ENCODE measurements at places on chromosomes 16 and 17.

DNA sequence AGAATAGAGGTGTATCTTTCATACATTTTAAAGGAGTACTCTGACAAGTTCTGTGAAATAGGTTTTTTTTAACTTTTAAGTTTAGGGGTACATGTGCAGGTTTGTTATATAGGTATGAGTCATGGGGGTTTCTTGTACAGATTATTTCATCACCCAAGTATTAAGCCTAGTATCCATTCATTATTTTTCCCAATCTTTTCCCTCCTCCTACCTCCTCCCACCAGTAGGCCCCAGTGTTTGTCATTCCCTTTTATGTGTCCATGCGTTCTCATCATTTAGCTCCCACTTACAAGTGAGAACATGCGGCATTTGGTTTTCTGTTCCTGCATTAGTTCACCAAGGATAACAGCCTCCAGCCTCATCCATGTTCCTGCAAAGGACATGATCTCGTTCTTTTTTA lies 175.5 kb downstream of the CYB561 start:
- no peak for DNase-seq

DNA sequence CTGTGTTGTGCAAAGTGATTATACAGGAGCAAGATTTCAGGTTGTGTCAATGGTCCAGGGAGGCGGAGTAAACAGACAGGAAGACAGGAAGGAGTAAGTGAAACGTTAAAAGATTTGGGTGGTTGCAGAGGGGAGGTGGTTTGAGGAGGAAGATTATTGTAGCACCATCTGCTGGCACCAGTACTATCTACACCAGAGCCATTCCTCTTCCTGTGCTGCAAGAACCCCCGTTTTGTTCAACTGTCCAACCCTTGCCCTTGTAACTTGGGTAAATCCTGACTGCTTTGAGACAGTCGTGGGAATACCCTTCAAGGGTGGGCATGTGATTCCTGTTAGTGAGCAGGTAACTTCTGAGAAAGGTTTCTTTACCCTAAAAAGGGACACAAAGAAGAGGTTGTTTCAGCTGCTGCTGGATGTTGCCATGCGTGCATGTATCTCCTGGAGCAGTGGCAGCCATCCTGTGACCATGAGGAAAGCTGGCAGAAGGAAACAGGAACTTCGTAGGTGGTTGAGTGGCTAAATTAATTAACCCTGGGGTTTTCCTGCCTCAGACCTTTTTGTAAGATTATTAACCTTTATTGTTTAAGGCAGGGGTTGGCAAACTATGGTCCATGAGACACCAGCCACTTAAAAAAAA lies 124.1 kb downstream of the PRKCA start:
- no peak for DNase-seq

- peak; percentile 62 for DNase-seq
These were observed 173.1 kb downstream of the CEP112 start for GRCh38 chr17:66018786-66019185.

DNA sequence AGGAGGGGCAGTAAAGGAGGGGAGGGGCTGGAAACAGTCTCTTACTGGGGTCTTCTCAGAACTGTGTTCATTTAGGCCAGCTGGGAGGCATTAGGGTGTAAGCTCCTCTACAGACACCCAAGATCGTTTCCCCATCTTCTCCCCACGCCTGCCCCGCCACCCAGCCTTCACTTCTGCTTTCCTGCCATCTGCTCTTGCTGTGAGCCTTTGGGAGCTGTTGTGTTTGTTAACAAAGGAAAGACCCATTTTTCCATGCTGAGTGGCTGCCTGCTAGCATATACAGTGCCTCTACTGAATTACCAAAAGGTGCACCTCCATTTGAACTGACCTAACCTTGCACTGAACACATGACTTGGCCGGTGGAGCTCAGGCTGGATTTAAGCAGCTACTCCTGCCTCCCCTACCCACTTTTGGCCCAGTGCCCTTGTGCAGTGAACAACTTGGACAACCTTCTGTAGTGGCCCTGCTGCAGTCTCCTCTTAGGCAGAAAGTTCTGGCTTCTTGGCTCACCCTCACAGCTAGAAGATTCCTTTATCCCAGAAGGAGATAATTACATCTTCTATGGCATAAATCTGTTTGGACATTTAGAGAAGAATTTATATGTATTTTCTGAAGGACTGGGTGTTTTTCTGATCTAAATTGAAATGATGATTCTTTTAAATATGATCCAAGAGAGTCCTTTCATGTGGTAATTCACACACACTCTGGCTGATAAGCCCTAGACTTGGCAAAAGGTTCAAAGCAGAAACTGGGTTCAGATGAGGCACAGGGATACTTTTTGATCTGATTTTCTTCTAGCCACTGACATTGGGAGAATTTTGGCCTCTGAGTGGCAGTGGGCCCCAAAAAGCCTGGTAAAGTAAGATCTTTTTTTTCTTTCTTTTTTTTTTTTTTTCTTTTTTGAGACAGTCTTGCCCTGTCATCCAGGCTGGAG lies 81.9 kb upstream of the HNF1B start:
- DNase-seq: no peak
